ENCODE measurements at places on chromosomes 12 and 14. TPM values are rescaled to one million over a fixed set of nuclear protein-coding genes. Genes with fewer than 3 reads are reported as not detected.

Gene APOF
- total RNA-seq = not detected

Gene AICDA
- not detected for total RNA-seq

Gene LRTM2
- total RNA-seq = not detected

Gene SRRM4
- total RNA-seq = not detected

Measured in foreskin keratinocyte (primary cell).